Uterus (tissue), 4 donors: ENCODE measurements at places on chromosomes 1 and 21.
A peak's percentile ranks its signal among the peaks of the same experiment; 100 is the strongest.

GRCh38 chr1:226512076-226512728, 36.4 kb upstream of the STUM start:
- DNase-seq = no peak

- peak; percentile 77 for DNase-seq
Measured at GRCh38 chr1:27031235-27032118, 18.8 kb upstream of the TENT5B start.

- no peak for DNase-seq
Measured at GRCh38 chr1:230278376-230278775, 147.8 kb downstream of the PGBD5 start.

- DNase-seq = no peak
Measured at GRCh38 chr1:206704226-206704625, 19.5 kb downstream of the MAPKAPK2 start.

GRCh38 chr1:229887043-229887822, 179.8 kb upstream of the GALNT2 start:
- no peak for DNase-seq

GRCh38 chr1:214331180-214331579, 50.2 kb downstream of the SMYD2 start:
- no peak for DNase-seq

- no peak for DNase-seq
Measured at GRCh38 chr1:166900987-166901386, 24.9 kb upstream of the TADA1 start.

DNA sequence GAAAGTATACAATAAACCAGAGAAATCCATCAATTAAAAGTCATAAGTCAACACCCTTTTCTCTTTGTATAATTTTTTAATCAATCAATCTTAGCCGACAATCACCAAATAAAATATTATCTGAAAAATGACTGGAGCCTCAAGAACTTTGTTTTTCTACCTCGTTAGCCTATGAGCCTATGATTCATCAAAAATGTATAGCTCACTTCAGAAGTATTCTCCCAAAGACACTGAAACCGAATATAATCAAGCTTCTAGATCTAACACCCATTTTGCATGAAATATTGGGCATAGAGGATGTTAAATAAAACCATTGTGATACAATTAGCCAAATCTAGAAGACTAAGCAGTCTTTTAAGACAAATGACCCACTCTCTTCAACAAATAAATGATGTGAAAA, 17.8 kb upstream of the RSBN1 start:
- no peak for DNase-seq

DNA sequence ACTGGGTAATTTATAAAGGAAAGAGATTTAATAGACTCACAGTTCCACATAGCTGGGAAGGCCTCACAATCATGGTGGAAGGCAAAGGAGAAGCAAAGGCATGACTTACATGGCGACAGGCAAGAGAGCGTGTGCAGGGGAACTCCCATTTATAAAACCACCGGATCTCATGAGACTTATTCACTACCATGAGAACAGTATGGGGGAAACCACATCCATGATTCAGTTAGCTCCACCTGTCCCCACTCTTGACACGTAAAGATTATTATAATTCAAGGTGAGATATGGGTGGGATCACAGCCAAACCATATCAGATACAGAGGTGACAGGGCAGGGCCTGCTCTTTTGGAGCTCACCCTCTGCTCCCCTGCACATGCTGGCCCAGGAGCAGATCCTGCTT, 31.4 kb upstream of the TMEM61 start:
- DNase-seq = no peak

DNA sequence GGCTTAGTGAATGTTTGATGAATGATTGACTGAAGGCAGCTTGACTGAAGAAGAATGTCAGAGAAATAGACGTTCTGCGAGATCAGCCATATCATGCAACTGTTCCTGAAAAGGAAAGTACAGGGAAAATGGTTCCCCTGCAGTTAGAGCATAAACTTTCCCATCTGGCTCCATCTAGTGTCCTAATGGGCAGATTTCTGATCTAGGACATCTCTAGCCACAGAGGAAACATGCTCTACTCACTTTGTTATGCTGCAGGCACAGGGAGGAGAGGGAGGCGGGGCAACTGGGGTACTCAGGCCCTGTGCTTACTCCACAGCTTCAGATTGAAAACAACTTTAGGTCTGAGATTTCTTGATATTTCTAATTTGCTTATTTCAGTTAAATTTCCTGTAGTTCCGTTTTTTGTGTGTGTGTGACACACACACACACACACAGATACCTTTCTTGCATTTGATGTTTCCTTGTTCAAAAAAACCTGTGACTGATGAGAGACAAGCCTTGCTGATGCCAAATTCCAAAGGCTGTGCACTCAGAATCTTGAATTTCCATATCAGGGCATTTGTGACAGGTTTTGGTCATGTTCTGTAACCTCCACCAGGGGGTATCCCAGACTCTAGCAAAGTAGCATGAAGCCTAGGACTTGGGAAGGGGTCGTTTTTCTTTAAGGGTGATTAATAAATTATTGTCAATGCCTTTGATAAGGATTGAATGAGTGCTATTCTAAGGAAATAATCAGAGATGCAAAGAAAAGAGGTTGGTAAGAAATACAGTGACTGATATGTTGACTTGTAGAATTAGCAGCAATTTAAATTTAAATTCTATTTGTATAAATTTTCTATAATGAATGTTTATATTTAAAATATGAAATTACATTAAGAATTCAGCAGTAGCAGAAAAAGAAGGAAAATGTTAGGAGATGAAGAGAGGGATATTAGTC, 139.7 kb upstream of the BEND5 start:
- no peak for DNase-seq

GRCh38 chr1:197868751-197869489, 33.5 kb upstream of the C1orf53 start:
- DNase-seq = no peak

GRCh38 chr1:185974367-185975170, 240.4 kb downstream of the HMCN1 start:
- no peak for DNase-seq

GRCh38 chr1:50913954-50914353, 46.1 kb downstream of the FAF1 start:
- no peak for DNase-seq

DNA sequence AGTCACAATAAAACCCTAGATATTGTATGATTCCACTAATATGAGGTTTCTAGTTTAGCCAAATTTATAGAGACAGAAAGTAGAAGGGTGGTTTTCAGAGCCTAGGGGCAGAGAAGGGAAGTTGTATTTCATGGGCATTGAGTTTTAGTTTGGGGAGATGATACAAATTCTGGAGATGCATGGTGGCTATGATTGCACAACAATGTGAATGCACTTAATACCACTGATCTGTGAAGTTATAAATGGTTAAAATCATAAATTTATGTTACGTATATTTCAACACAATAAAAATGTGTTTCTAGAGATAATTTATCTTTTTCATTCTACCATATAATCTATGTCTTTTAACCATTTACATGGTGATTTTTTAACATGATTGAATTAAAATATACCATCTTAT, 779.3 kb upstream of the BRINP3 start:
- no peak for DNase-seq

GRCh38 chr1:188904201-188904600, 1573.5 kb downstream of the BRINP3 start:
- no peak for DNase-seq

GRCh38 chr1:41328001-41328615, 33.1 kb upstream of the FOXO6 start:
- no peak for DNase-seq

GRCh38 chr21:17793246-17794123, 25.7 kb downstream of the C21orf91 start:
- DNase-seq = no peak

- no peak for DNase-seq
Measured at GRCh38 chr1:8397511-8397910, 79.6 kb downstream of the SLC45A1 start.

GRCh38 chr21:45234127-45234526, 53.6 kb downstream of the POFUT2 start:
- DNase-seq = no peak

DNA sequence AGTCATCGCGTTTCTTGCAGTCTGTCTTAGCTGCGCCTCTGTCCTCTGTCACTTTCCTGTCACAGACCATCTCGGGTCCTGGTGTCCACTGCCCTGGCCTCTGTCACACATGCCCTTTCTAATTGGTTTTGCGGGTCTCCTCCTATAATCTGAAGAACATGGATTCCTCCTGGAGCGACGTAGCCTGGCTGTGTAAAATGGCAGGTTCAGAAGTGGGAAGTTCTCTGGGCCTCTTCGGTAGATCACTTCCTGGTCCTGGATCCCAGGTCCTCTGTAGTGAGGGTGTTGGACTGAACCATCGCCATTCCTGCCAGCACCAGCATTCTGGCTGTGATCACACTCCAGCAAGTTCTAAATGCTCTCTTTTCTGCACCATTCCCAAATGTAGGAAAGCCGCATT, 857 bp downstream of the FAM3B start:
- DNase-seq = no peak
